Right renal cortex interstitium (tissue), 3 donors: ENCODE measurements at places on chromosomes 16 and 17. TPM values are rescaled to one million over a fixed set of nuclear protein-coding genes. Genes with fewer than 3 reads are reported as not detected.

- no peak for DNase-seq
Measured at GRCh38 chr16:54928016-54928356, 2.7 kb upstream of the IRX5 start.

DNA sequence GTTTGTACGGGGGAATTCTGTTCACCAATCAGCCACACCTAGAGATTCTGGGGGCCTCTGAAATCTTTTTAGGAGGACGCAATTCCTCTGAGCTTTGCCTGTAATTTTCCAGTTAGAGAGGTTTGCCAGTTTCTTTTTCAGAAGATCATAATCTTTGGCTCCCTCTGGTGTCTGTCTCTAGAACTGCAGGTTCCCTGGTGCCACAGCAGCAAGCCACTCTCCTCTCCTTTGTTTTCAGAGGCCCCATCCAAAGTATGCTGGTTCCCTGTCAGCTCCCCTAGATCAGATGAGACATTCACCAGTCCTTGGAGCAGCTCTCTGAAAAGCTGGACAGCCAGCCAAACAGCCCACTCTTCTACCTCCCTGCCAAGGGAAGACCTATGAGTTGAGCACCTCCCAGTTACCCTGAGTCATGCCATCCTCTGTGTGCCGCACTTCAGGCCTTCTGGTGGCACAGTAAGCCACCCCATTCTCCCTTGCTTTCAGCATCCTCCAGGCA, 36.1 kb downstream of the RNF112 start:
- peak; percentile 65 for DNase-seq

GRCh38 chr16:53415504-53415903, 18.8 kb upstream of the RBL2 start:
- DNase-seq: no peak

DNA sequence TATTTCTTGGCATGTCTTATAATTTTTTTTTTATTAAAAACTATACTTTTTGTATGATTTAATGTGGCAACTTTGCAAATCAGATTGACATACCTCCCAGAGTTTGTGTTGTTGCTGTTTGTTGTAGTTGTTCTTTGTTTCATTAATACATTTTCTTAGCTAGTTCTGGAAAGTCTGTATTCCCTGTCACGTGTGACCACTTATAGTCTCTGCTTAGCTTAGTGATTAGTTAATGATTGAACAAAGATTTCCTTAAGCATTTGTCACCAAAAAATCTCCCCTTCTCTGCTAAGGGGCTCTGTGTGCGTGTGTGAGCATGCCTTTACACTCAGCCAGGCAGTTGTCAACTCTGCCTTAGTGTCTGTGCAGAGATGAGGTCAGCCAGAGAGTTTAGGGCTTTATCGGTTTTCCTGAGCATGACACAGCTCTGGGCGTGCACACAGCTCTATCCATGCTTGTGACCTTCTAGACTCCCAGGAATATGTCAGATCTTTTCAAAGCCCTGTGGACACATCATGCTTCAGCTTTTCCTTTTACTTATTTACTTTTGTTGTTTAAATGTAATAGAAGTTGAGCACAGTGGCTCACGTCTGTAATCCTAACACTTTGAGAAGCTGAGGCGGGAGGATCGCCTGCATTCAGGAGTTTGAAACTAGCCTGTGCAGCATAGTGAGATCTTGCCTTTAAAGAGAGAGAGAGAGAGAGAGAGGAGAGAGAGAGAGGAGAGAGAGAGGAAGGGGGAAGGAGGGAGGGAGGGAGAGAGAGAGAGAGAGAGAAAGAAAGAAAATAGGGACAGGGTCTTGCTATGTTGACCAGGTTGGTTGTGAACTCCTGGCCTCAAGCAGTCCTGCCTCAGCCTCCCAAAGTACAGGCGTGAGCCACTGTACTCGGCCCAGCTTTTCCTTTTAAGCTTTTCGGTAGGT, 21.9 kb downstream of the DNAI2 start:
- DNase-seq: no peak

- no peak for DNase-seq
Measured at GRCh38 chr16:56673921-56674320, 4.3 kb downstream of the MT1H start.

DNA sequence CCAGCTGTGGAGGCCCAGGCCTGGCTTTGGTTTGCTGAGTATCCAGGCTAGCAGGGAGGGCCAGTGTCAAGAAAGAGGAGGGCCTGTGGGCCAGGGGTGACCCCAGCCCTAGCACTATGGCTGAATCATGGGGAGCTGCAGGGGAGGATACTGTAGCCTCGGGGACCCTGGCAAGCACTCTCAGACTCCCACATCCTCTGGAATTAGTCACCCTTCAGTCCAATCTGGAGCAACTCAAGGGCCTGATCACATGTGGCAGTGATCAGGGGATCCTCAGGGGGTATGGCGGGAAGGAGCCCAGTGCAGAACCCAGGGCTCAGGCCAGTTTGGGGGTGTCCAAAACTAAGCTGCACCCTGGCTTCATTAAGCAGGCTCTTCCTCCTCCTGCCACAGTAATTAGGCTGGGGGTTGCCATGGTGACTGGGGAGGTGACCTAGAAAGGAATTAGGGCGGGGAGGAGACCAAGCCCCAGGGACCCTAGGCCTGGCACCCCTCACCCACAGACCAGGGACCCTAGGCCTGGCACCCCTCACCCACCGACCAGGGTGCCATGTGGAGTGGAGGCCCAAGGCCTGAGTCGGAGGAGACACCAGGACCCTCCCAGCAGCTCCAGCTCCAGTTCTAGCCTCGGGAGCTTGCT, 5.8 kb downstream of the NLGN2 start:
- DNase-seq: no peak

DNA sequence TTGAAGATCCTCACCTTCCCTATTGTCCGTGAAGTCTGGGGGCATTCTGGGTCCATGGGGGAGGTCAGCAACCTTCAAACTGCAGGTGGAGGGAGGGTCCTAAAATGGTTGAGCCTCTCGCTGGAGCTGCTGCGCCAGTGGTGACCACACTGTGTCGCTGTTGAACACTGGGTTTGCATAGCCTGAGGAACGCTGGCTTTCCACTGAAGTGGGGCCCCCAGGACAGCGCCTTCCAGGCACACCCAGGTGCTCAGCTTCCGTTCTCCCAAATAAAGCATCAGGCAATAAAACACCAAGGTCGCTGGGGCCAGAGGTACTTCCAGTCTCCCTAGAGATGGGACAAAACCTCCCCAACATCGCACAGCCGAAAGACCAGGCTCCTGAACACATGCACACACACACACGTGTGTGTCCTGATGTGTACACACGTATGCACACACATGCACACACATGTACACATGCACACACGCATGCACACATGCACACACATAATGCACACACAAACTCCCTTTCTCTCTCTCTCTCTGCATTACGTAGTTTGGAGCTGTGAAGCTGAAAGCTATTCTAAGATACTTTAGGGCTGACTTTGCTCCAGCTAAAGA, 120.6 kb downstream of the IRF8 start:
- no peak for DNase-seq

- no peak for DNase-seq
Measured at GRCh38 chr17:54996441-54996840, 27.9 kb downstream of the STXBP4 start.

- no peak for DNase-seq
Measured at GRCh38 chr16:11640987-11641817, 27.1 kb upstream of the SNN start.

DNA sequence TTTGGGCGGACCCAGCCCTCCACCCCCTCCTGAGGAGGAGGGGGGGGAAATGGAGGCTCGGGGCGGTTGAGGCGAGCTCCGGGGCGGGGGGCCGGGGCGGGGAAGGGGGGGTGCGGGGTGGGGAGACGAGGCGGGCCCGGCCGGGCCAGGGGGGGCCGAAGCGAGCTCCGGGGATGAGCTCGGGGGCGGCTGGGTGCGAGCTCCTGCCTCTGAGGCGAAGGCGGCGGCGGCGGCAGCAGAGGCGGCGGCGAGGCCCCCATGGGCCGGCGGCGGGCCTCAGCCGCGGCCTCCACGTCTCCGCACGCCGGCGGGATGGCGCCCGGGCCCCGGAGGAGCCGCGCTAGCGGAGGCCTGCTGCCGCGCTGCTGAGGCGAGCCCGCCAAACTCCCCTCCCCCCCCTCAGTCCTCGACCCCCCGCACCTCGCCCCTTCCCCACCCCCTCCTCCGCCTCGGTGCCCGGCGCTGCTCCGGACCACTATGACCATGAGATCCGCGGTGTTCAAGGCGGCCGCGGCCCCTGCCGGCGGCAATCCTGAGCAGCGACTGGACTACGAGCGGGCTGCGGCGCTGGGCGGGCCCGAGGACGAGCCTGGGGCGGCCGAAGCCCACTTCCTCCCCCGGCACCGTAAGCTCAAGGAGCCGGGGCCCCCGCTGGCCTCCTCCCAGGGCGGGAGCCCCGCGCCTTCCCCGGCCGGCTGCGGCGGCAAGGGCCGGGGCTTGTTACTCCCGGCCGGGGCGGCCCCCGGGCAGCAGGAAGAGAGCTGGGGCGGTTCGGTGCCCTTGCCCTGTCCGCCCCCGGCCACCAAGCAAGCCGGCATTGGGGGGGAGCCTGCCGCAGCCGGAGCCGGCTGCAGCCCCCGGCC, 596 bp downstream of the MSL1 start:
- DNase-seq: no peak

The SYT17 gene
- 10.4 TPM for polyA plus RNA-seq

The SMIM22 gene
- 9.4 TPM for polyA plus RNA-seq

The DNAJC7 gene
- polyA plus RNA-seq: 163 TPM

The CCP110 gene
- polyA plus RNA-seq: 24.6 TPM

The DHRS7C gene
- not detected for polyA plus RNA-seq

The PLCG2 gene
- polyA plus RNA-seq: 50.2 TPM

The EVPL gene
- polyA plus RNA-seq: 14.4 TPM

The RRAD gene
- polyA plus RNA-seq: 1.9 TPM
